ENCODE measurements at places on chromosomes 1 and 21.

DNA sequence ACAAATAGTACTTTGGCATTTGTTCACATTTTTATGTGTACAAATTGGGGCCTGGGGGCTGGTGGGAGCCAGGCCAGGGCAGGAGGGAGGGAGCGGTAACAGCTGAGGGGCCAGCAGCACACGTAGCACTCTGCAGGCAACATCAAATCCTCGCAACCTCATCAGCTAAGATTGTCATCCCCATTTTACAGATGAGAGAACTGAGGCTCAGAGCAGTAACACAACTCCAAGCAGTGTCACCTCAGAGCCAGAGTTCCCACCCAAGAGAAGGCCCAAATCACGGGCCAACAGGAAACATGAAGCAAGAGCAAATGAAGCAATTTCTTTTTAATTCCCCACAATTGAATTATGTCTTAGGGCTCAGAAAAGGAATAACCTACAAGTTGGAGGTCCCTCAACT, 14.1 kb downstream of the IFFO2 start:
- DNase-seq: no peak

GRCh38 chr1:97461782-97462181, 459.1 kb downstream of the DPYD start:
- DNase-seq: peak; percentile 18

GRCh38 chr1:228358764-228359612, 47.6 kb downstream of the TRIM11 start:
- no peak for DNase-seq

DNA sequence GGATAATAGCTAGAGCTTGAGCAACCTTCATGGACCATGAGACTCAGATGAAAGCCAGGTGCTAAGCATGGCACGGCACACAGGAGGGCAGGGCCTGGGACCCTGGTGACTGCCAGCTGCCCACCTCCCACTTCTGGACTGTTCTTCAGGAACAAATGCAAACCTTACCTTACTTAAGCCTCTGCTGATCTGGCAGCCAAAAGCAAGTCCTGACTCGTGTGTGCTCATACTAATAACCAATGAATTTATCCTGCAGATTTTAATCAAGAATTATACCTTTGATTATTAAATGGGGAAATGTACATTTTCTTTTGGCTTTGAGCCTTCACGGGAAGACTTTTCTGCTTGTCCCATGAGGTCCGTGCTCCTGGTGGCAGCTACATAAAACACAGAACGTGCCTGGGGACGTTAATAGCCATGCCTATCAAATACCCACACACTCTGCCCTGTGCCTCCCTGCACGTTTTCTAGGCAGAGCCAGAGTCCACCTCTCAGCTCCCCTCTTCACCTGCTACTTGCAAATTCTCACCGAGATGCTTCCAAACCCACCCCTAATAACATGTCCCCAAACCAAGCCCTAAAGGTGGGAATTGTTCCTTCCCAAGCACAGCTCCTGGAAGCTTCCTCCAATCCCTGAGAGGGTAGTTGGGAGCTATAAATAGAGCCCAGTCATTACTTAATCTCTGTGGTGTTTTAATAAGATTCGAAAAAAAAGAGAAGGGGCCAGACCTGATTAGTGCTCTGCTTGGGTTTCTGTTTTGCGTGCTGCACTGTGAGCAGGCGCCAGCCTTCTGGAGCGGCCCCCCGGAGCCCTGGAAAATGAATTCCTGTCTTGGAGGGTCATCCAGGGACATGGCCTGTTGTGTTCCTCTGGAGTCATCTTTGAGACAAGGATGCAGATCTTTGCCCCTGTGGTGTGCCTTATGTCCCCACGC, 33.5 kb downstream of the SLC1A7 start:
- no peak for DNase-seq

DNA sequence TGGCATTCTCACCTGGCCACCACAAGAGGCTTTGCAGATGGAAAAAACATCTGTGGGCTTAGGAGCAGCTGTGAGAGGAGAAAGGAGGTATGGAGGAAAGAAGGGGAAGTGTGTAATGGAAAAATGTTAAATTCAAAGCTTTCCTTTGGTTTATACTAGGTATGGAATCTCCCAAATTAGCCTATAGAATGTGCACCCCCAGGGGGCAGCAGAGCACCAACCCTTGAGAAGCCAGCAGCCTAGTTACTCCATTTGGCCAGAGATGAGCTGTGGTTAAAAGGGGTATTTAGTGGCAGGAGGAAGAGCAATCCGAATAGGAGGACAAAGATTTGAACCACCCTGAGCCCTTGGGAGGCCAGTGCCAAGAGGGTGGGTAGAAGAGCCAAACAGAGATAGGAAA, 97.5 kb upstream of the CTTNBP2NL start:
- peak; percentile 16 for DNase-seq

- DNase-seq: no peak
Observed at GRCh38 chr21:45848331-45848730, 133.2 kb upstream of the COL6A1 start.

DNA sequence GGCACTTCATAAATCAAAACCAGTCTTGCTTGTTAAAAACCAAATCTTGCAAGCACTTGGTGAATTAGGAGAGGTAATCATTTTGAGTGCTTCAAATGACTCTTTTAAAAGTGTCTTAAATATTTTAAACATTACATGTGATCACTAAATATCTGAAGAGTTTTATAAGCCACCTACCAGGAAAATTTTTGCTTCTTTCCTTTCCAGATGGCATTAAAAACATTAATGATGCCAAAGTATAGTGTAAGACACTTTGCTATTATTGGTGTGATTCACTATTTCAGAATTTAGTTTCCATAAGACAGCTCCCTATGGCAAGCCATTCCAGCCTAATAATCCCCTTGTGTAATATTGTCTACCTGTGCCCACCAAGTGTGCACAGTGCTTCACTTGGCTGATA, 548.8 kb upstream of the ADAMTS5 start:
- no peak for DNase-seq

- no peak for DNase-seq
Observed at GRCh38 chr1:107318932-107319331, 178.1 kb downstream of the NTNG1 start.

- no peak for DNase-seq
Observed at GRCh38 chr1:180646093-180646492, 14.3 kb downstream of the XPR1 start.

DNA sequence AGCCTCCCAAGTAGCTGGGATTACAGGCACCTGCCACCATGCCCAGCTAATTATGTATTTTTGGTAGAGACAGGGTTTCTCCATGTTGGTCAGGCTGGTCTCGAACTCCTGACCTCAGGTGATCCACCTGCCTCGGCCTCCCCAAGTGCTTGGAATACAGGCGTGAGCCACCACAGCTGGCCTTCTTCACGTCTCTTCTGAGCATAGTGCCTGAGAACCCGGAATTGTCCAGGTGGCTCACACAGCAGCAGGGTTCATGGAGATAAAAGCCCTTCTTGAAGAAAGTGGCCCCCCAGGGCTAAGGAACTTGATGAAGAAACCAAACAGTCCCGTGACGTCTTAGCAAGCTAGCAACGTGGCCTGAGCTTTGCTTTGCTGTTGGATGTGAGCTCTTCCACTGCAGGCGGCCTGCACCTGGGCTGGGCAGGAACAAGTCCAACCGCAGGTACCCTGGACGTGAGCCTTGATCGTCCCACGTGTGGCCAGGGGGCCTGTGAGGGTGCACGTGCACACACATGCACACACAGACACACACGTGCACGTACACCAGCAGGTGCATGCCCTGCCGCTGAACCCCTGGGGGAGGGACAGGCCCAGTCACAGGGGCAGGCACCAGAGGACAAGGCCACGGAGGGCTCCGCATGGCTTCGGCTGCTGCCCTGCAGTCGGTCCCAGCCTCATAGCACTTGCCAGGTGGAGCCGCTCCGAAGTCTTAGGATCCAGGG, 23.4 kb upstream of the TRAPPC10 start:
- DNase-seq: no peak

GRCh38 chr1:160666079-160666442, 19.2 kb upstream of the SLAMF1 start:
- DNase-seq: no peak

DNA sequence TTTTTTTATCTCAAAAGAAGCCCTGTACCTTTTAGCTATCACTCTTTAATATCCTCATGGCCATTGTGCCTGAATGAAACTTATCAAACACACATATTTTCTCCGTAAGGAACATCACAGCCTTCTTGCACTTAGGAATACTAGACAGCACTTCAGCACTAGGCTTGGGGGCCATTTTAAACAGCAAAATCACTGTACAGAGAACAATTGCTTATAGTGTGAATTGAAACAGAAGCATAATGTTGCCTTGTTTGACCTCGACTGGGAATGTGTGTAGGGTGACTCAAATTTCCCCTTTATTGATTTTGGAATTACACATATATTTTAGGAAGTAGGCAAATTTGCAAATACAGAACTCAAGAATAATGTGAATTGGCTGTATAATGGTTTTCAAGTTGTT, 36.4 kb downstream of the KYAT3 start:
- no peak for DNase-seq

DNA sequence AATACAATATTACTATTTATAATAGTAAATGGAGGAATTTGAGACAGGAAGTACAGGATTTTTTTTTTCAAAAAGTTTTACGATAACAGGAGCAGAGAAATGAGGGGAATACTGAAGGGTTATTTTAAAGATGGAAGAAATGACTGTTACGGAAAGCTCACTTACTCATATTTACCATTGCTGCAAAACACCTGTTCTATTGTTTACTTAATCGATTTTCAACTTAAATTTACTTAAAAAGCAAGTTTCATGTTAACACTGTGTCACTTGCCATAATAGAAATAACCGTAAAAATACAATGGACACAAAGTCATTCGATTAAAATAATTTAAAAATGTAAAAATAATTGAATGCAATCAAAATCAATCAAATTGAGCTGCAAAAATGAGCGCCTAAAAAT, 3.4 kb upstream of the EXO1 start:
- DNase-seq: no peak

GRCh38 chr1:178686407-178686806, 38.6 kb upstream of the RALGPS2 start:
- DNase-seq: no peak

Data from GM13976 (cell line).